Tibial nerve (tissue), 4 donors: ENCODE measurements at places on chromosomes 11 and 22. TPM values are rescaled to one million over a fixed set of nuclear protein-coding genes. Genes with fewer than 3 reads are reported as not detected.

GRCh38 chr11:104784684-104785460 is 113.4 kb downstream of the CASP12 start:
- no peak for DNase-seq

DNA sequence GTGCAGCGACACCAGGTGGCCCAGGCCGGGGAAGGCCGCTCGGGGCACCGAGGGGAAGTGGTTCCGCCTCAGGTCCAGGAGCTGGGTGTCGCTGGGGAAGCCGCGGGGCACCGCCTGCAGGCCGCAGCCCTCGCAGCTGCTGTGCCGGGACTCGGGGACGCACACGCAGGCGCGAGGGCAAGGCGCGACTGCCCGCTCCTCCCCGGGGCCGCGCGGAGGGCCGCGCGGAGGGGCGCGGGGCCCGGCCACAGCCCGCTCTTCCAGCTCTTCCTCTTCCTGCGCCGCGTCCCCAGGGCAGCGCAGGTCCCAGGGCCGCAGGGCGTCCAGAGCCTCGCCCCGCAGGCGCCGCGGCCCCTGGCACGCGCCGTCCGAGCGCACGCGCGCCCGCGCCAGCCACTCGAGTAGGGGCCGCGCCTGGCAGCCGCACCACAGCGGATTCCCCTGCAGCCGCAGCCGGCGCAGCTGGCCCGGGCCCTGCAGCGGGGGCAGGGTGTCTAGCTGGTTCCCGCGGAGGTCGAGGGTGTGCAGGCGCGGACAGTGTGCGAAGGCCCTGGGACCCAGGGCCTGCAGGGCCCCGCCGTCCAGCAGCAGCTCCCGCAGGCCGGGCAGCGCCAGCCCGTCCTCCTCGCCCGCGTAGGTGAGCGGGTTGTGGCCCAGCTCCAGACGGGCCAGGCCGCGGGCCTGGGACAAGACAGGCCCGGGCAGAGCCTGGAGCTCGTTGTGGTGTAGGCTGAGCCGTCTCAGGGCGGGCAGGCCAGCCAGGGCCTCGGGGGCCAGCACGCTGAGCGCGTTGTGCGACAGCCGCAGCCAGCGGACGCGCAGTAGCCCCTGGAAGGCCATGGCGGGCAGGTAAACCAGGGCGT is 2.8 kb downstream of the CHADL start:
- no peak for DNase-seq

DNA sequence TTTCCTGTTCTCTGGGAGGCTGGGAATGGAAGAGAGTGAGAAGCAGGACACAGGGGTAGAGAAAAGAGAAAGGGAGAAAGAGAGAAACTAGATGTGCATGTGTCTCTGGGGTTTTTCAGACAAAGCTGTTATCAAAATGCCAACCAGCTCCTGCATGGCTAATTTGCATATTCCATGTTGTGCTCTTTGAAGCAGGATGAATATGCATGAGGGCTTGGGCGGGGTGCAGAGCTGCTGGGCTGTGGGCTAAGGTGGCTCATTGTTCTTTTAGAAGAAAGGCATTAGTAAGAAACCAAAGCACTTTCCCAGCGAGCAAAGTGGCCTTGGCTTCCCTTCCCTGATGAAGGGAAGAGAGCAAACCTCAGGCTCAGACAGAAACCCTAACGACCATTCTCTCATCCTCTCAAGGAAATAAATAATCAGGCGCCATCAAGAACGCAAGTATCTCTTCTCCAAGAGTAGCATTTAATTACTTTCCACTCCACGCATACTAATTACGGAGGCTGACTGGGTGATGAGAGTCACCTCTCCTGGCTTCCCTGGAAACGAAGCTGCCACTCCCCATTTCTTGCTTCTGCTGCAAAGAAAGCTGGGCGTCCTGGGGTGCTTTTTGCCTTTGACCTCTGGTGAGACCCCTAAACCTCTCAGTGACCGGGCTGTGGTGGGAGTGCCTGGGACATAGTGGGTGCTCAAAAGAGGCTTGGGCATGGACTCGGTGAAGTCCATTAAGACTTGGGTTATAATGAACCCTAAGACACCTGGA is 54.2 kb downstream of the FEZ1 start:
- DNase-seq = no peak

DNA sequence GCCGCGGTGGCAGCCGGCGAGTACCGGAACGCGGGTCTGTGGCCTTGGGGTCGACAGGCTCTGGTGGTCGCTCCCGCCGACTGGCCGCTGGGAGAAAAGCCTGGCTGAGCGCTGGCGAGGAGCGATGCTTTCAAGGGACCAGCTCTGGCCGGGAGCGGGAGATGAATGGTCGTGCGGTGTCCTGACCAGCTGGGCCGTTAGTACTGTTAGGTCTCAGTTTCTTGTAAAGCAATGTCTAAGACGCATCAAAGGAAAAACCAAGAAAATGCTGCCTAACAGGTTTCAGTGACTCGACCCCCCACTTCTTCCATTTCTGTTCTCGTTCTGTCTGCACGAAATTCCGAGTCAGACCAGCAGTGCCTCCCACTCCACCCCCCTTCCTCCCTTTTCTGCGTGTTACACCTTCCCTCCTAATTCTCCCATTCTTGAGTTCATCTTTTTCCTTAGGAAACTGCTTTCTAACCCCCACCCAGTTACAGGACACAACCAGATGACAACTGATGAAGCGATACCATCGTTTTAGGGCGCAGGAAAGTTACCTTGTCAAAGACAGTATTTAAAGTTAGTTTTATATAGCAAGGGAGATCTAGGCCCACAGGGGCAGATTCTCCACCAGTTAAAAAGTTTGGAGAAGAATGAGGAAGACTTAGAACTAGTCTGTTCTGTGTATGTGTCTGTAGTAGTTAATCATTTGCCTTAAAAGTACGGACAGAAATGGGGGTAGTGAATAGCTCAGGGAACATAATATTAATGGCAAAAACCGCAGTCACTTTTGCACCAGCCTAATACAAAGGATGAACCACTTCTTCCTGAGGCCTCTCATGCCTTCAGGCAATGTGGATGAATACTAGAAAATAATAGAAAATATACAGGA is 1.0 kb downstream of the CUL5 start:
- DNase-seq = no peak

DNA sequence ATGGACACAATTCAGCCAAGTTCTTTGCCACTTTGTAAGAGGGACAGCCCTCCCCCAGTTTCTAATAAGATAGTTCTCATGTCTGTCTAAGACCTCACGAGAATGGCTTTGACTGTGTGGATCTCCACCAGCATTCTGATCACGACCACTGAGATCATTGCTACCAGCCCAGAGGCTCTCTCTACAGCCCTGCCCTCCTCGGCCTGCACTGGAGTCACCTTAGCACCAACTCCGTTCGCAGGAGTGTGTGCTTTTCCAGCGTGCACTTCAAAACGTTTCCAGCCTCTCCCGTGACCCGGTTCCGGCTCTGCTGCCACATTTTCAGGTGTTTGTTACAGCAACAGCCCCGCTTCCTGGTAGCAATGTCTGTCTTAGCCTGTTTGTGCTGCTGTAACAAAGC is 26.2 kb downstream of the TSPAN32 start:
- DNase-seq = no peak

GRCh38 chr11:1078191-1078601 is 3.5 kb downstream of the MUC2 start:
- DNase-seq = no peak

DNA sequence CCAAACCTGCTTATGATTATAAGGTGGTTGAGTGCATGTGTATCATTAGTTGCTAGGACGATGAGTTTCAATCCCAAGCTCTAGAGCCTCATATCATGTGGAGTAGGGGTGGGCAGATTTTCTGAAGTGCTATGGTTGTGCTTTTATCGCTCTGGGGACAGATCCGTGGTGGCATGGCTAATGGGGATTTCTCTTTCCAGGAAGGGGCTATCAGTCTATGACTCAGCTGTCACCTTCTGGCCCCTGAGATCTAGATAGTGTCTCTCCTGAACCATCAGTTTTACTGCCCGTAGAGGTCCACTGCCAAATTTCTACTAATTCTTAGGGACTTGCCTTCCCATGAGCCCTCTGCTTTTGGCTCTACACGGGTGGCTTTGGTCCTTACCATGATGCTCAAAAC is 51.8 kb downstream of the FDX1 start:
- no peak for DNase-seq

- DNase-seq = peak; percentile 77
These were observed 13.3 kb downstream of the RSPH14 start for GRCh38 chr22:23128269-23129108.

FAM180B gene
- total RNA-seq = 22.7 TPM

HTR3B gene
- total RNA-seq = not detected

DNA sequence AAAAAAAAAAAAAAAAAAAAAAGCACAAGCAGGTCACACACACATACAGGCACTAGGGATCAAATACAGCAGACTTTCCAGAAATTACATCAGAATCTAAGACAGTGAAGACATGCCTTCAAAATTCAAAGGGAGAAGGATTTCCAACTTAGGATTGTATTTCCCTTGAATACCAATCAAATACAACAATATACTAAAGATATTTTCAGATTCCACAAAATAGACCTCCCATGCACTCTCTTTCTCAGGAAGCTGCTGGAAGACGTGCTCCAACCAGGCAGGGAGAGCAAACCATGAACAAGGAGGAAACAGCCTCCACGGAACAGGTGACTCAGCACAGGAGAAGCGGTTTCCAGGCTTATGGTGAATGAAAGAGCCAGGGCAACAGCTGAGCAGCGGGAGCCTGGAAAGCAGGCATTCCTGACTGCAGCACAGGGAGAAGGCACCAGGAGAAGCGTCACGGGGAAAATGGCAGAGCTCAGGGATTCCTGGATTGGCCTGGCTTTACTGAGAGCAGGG is 32.0 kb downstream of the TMEM184B start:
- DNase-seq = no peak

SIDT2 gene
- total RNA-seq = 129 TPM

GRCh38 chr11:44321059-44321458 is 11.1 kb upstream of the ALX4 start:
- no peak for DNase-seq

- DNase-seq = no peak
These were observed 198.3 kb downstream of the GRIK4 start for GRCh38 chr11:120709808-120710207.

GRCh38 chr22:48797731-48798130 is 1029.9 kb downstream of the BRD1 start:
- DNase-seq = no peak

DNA sequence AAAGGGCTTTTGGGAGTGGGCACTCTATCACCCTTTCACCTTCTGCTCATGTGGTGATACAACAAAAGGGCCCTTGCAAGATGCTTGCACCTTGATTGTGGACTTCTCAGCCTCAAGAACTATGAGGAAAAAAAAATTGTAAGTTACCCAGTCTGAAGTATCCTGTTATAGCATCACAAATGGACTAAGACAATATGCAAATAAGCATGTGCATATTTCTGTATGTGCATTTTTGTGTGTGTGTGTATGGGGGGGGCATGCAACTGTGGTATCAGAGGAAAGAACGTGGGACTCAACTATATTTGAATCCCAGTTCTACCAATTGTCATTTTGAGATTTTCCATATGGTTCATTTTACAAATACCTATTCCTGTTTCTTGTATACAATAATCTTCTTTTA is 10.9 kb downstream of the JRKL start:
- DNase-seq = no peak
